ENCODE measurements at places on chromosomes 6 and 20.

- DNase-seq: no peak
These were observed 123.4 kb downstream of the CEBPB start for GRCh38 chr20:50313827-50314677.

- DNase-seq: no peak
These were observed 891.7 kb downstream of the C6orf118 start for GRCh38 chr6:164417537-164418261.

DNA sequence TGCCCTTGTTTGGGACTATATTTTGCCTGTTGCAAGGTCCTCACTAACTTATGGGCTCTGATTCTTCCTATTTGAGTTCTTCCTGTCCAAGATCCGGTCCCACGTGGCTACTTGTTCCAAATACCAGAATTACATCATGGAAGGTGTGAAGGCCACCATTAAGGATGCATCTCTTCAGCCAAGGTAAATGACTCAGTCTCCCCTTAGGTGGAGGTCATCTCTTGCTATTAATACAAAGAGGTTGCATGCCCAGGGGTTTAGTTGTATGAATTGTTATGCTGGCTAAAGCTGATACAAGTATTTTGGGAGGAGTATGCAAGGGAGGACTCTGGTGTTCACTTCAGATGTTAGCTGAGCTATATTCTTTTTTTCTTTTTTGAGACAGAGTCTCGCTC, 9.1 kb downstream of the RNF114 start:
- no peak for DNase-seq

DNA sequence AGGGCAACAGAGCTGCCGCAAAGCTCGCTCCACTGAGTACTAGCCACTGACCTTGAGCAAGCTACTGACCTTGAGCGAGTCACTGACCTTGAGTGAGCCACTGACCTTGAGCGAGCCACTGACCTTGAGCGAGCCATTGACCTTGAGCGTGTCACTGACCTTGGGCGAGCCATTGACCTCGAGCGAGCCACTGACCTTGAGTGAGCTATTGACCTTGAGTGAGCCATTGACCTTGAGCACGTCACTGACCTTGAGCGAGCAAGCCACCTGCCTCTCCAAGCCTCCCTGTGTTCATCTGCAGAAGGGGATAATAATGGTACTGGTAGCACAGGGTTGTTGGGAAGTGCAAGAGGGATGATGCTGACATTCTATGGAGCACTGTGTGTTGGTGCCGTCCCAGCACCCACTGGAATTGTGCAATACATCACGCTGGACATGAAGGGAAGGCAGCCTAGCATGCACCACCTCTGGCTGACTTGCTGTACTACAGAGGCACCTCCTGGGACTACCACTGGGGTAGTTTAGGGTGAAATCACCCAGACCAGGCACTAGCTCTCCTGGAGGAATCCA, 60.2 kb downstream of the CTCFL start:
- DNase-seq: no peak

DNA sequence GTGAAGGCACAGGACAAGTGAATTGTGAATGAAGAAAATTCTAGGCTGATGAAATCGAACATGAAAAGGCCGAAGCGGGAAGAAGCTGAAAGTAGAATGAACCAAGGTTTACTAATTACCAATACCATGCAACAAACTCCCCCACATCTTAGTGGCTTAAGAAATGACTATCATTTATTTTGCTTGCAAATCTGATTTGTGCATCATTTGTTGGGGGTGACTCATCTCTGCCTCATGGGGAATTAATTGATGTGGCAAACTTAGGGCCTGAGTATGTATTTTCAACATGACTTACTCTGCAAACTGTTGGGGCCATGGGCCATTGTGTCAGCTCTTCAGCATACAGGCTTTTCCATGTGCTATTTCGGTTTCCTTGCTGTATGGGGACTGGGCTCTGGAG, 26.8 kb downstream of the PPP1R14C start:
- DNase-seq: no peak

DNA sequence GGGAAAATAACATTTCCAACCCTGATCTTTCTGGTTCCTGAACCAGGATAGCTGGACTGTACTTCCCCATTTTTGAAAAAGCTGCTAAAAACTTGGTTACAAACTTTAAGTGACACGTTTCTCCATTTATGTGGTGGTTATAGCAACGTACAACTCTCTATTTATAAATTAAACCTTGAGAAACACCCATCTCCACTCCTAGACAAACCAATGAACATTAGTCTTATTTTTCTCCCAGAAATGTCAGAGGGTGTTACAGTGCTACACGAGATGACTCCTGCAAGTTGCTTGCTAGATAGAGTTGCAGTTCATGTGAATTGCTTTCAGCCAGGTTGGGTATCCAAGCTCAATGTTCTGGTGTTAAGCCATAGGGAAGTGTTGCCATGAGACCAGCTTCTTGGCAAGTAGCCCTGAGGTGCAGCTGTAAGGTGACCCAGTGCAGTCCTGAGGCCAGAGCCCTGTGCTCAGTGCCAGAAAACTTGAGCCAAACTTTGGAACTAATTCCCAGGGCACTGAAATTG, 51.3 kb upstream of the REV3L start:
- no peak for DNase-seq

DNA sequence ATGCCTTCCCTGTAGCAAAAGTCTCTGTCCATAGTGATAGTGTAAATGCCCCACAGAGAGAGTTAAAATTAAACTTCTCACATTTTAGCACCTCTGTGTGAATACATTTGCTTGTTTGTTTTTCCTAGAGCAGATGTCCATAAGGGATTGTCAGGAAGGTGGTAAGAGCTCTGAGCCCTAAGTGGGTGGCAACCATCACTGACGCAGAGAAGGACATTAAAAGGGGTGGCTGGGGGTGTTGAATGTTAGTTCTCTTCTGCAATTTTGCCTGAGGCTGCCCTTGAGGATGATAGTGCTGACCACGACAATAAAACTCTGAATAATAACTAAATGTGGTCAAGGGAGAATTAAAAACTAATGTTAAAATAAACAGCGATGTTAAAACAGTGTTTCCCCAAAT, 174.3 kb upstream of the ID4 start:
- no peak for DNase-seq

- DNase-seq: no peak
These were observed 5.3 kb downstream of the HDDC2 start for GRCh38 chr6:125296471-125296870.

GRCh38 chr20:57395111-57395966, 4.1 kb downstream of the RBM38 start:
- no peak for DNase-seq

DNA sequence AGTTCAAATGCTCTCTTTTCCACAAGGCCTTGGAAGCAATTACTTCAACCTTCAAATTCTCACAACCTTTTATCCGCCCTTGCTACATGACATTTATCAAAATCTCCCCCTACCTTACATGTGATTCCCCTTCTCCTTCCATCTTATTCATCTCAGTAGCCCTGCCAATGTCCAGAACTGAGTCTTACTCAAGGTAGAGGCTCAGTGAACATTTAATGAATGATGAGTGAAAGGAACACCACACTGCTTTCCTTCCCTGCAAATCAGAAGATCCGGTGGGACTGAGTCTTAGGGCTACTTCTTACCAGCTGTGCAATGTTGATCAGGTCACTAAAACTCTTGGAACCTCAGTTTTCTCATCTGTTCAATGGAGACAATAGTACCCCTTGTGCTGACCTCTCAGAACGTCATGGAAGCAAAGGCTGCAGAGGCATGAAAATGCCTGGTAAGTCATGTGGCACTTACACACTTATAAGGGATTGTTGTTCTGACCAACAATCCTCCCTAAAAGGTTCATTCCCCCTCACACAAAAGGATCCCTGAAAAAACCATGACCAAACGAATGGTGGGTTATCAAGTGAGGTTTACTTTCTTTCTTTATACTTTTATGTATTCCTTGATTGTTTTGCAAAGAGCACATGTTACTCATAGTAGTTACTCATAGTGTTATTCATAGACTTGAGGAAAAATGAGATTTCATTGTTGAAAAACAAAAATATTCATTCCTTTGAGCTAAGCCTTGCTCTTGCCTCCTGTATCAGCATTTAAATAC, 6.5 kb downstream of the MDGA1 start:
- DNase-seq: no peak

GRCh38 chr6:35443341-35444030, 8.7 kb upstream of the FANCE start:
- DNase-seq: no peak

DNA sequence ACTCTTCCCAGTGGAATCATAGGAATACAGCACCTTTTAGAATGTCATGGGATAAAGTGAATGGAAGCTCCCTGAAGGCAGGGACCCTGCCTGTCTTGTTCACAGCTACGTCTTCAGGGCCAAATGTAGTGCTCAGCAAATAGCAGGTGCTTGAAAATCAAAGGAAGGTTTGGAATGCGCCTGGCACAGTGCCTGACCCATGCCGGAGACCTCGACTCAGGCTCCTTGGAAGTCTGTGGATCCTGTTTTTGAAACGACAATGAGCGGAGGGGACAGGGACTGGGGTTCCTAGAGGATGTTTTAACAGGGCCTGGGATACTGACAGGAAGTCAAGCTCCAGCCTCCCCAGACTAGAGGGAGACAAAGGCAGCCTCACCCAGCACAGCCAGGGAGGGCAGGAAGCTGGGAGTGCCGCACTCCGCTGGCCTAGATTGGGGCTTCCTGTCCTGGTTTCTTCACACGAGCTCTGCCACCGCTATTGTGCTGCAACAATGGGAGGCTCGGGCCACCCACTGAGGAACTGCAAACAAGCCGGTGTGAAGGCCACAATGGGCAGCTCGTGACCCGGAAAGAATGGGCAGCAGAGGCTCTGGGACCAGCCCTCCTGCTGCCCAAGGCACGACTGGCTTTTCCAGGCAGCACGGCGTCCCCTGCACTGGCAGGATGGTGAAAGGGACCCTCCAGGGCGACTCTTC, 76.7 kb downstream of the PREX1 start:
- no peak for DNase-seq

DNA sequence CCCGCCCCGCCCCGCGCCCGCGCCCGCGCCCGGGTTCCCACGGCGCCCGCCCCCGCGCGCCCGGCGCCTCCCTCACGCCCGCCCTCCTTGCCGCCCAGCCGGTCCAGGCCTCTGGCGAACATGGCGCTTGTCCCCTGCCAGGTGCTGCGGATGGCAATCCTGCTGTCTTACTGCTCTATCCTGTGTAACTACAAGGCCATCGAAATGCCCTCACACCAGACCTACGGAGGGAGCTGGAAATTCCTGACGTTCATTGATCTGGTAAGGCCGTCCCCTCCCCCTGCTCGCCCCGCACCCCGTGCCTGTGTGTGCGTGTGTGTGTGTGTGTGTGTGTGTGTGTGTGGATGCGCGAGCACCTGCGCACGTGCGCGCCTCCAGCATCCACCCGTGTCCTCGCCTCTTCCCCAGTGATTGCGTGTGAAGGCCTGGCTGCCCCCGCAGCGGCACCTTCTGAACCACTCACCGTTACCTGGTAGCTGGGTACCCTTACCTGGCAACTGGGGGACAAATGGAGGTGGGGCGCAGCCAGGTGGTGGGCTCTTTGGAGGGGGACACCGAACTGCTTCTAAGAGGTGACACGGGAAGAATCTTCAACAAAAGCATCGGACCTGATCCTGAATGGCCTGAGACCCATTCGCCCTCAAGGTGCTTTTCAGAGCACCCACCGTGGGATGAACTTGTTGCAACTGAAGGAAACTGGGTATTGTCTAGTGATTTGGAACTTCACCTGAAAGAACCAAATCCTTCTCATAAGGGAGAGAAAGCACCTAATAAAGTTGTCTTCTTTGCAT, at the start of gene AIG1:
TSS of gene AIG1 (plus strand) at position 84 of the 791 bp plus-strand sequence. CDS start at position 121, 37 bp downstream.
- DNase-seq: peak; percentile 25

DNA sequence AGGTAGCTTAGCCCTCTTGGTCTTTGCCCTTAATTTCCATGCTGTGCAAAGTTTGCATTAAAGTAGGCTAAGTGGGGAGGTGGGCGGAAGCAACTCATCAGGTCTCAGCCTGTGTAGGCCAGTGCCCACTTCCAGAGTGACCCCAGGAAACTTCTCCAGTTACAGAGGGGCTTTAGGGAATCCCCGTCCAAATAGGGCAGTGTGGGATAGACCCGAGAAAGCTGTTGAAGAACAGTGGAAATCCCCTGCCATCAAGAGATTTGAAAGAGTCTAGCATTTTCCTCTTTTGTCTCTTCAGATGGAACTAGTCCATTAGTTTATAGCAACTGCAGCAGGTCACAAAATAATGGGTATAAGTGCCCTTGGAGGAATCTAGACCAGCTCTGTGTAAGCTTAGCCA, 20.2 kb downstream of the SF3B5 start:
- no peak for DNase-seq

DNA sequence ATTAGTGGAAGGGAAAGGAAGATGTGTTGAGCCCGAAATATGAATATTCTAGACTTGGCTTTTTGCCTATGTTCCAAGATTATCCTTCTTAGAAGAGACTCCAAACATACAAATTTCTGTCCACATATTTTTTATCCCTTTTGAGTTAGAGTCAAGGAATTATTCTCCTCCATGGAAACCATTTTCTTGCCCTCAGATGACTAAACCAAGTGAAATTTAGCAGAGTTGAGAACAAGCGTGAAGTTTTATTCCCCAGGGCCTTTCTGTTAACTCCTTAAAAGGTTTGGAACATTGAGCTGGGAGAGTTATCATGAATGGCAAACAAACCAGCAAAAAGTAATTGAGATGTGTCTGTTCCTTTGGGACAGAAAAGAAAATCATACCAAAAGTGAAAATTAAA, 286.1 kb upstream of the PLCB4 start:
- no peak for DNase-seq

- DNase-seq: no peak
These were observed 471.7 kb downstream of the CDKAL1 start for GRCh38 chr6:21005816-21006570.

GRCh38 chr6:74892091-74892490, 313.8 kb downstream of the COL12A1 start:
- no peak for DNase-seq

GRCh38 chr6:47854971-47855370, 73.1 kb downstream of the OPN5 start:
- no peak for DNase-seq

DNA sequence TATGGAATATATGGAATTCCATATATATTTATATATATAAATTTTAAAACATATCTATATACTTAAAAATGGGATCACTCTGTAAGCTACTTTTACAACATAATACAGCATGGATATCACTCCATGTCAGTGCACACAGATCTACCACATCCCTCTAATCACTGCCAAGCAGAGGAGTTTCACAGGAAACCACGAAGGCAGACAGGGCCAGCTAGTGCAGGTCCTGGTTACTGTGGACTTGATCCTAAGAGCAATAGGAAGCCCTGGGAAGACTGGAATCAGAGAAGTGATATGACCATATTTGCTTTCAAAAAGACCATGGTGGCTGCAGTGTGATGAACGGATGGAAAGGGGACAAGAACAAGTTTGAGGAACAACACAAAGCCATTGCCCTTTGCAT, 40.0 kb upstream of the NRN1 start:
- DNase-seq: no peak

GRCh38 chr6:35368038-35368887, 25.9 kb downstream of the PPARD start:
- DNase-seq: no peak

- DNase-seq: no peak
These were observed 88.8 kb upstream of the SOX4 start for GRCh38 chr6:21504790-21505189.

- DNase-seq: no peak
These were observed 68.1 kb upstream of the MAFB start for GRCh38 chr20:40757087-40757486.

- no peak for DNase-seq
These were observed 489.5 kb upstream of the CITED2 start for GRCh38 chr6:139863964-139864363.
